NCI-H526 treated with DMSO at 0.1 percent for 48 hours (cell line): ENCODE measurements at places on chromosomes 7 and 10.

DNA sequence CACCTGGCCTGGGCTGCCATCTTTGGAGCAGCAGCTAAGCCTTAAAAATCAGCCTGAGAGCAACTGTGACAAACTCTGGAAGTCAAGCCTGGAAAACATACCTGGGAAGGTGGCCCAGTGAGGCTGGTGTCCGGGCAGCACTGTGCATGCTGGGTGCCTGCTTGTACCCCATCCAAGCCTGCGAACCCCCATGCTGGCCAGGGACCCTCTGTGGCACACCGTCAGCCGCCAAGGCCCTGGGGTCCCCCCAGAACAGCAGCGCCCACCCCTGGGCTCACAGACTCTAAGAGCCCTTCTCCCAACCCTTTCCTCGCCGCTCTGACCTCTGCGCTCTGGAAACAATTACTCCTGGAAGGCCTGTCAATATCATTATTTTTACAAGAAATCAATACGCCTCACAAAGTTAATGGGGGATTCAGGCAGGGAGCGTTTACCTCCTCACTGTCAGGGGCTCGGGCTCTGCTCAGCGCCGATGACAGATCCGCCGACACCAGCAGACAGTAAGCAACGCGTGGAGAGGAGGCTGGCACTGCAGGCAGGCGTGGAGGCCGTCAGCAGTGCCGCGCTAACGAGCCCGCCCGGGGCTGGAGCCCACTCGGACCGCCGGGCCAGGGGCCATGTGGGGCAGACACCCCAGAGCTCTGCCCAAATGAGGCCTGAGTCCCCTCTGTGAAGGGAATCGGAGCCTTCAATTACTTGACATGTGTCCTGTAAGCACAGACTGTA lies 54.4 kb downstream of the EBF3 start:
- no peak for DNase-seq

DNA sequence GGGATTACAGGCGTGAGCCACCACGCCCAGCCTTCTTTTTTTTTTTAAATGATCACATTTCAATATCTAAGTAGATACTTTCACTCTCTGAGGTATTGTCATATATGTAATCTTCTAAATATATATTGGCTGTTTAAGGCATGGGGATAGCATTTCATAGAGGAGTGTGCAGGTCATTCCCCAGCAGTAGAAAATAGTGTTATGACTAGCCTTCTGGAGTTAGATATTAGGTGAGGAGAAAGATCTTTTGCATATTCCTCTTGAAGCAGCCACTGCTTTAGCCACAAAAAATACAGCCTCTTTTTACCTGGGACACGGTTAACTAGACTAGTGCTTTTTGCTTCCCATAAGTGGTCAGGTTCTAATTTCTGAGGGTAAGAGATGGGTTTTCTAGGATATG lies 28.9 kb downstream of the ADD3 start:
- DNase-seq = no peak

DNA sequence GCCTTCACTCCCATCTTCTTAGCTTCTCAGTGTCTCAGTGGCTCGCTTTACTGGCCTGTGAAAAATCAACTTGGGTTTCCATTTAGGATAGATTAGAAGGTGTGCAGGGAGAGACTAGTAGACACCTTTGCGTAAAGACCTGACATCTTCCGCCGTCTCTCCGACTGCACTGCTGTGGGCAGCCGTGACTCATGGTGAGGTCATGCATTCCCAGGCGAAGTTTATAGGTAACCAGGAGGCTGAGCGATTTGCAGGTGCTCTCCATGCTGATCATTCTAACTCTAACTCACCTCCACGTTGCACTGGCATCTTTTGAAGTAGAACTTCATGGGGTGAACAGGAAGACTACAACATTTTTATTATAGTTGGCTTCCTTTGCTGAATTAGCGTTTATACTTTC lies 68.0 kb upstream of the ZNF438 start:
- no peak for DNase-seq

DNA sequence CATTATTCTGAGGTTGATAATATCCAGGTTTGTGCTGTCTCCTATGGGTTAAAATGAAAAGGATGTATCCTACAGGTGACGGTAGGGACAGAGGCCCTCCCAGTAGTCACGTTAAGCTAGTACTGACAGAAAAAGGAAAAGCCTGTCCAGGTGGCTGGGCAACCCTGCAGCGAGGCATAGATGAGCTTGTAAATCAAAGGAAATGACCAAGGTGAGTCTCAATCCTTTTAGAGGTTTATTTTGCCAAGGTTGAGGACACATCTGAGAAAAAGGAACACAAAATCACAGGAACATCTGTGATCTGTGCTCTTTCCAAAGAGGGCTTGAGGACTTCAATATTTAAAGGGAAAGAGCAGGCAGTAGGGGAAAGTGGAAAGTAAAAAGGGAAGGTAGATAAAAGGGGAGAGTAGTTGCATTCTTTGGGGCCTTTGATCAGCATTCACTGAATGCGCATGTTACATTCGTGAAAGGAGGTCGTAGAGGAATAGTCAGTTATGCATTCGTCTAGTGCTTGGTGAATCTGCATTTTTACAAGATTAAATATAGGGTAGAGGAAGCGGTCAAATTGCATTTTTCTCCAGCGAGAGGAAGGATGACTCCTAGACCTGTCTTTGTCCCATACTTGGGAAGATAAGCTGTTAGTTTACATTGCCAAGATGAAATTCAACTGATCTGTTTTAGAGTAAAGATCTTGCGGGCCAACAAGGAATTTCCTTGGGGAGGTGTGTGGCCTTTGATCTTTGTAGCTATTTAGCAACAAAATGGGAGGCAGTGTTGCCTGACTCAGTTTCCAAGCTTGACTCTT lies 884 bp upstream of the GSTO1 start:
- DNase-seq = no peak

DNA sequence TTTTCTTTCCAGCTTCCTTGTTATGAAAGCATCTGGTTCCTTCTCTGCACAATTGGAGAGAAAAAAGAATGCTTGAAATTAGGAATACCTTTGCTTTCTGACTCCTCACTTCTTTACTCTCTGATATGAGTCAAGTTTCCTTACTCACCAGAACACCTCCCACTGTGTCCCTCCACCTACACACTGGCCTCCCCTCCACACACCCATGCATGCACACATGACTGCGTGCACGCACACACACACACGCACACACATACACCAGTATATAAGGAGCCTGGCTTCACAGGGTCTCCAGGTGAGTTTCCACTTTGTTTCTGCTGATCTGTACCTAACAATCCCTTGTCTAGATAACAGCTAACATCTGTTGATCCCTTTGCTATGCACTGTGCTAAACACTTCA lies 11.4 kb upstream of the PTER start:
- DNase-seq = no peak

DNA sequence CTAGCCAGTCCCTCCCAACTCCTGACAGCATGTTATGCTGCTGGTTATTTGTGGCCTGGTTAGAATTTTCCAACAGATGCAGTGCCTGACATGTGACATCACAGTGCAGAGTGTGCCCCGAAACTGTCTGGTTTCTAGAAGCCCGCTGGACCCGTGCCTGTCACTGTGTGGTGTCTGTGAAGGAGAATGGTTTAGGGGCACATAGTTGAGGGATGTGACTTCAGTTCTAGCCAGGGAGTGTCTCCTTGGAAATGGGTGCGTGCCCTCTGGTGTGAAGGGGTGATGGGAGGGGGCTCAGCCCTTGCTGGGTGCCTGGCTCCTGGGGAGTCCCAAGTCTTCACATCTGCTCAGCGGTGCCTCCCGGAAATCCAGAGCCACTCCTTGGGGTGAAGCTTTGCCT lies 303.6 kb downstream of the GLRX3 start:
- DNase-seq = no peak

GRCh38 chr10:113648478-113648877 lies 15.4 kb downstream of the NRAP start:
- DNase-seq = no peak

DNA sequence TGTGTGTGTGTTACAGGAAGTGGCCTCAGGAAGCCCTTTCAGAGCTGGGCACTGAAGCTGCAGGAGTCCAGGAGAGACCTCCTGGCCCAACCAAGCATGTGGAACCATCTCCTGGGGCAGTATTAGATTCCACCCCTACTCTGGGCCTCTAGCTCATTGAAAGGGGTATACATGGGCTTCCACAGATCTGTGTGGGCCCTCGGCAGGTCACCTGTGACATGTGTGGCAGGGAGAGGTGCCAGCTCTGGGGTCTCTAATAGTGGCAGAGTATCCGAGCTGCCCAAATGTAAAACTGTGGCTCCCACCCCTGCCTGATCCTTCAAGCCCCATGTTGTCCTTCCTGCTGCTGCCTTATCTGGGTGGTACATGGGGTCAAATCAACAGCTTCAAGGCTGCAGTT lies 144.1 kb downstream of the GLCCI1 start:
- DNase-seq = no peak

DNA sequence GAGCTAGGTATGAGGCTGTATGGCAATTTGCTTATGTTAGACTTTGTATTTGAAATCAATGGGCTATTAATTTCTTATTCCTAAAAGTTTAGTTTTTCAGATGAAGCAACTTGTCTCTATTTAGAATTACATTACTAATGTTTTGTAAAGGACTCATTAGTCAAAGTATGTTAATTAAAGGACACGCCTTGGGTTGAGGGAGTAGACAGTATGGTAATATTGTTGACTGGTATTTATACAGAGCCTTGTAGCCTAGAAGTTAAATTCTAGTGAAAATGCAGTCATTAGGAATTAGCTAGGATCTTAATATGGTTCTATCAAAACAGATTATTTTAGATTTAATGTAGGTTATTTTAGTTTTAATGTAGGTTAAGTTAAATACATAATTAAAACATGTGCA lies 6.2 kb downstream of the CDK14 start:
- no peak for DNase-seq

- DNase-seq = no peak
These were observed 70.1 kb upstream of the PLPP4 start for GRCh38 chr10:120386896-120387295.

- no peak for DNase-seq
These were observed 27.8 kb upstream of the ITGB1 start for GRCh38 chr10:32985775-32986350.

DNA sequence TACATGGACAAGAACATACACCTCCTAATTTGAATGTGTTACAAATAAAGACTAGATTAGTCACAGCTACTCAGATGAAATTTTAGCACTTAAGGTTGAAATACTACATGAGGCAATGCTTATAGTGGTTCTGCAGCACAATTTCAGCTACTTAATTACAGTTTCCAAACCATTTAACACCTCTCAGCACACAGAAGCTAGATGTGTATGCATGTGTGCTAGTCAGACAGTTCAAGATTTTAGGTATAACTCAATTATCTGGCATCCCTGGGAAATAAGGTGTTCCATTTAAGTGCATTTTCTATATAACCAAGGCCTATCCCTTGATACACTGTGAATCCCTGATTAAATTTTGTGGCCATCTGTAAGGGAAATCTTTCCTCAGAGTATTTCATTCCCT lies 141.8 kb downstream of the CHCHD3 start:
- DNase-seq = no peak

DNA sequence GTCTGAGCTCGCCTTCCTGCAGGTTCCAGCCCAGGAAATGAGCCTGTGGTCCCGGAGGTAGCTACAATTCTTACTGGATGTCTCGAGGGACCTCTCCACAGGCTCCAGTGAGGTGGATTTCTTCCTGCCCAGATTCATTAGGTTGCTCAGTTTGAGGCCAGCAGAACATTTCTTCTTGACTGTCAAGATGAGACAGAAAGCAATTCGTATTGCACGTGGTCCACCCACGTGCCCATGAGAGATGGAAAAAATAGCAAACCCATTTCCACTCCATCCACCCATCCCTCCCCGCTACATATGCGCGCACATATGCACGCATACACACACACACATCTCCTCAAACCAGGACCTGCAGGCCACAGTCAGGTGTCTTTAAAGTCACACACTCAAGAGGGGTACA lies 68.7 kb downstream of the VWA2 start:
- DNase-seq = no peak

DNA sequence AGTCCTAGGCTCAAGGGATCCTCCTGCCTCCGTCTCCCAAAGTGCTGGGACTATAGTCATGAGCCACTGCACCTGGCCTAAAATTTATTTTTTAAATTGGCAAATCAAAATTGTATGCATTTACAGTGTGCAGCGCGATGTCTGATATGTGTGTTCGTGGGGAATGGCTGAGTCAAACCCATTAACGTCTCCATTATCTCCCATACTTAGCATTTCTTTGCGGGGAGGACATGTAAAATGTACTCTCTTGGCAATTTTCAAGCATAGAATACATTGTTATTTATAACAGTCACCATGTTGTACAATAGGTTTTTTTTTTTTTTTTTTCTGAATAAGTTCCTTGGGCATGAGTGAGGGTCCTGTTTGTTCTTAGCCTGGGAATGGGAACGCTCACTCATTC lies 3.8 kb downstream of the TMEM184A start:
- no peak for DNase-seq

GRCh38 chr10:113047605-113047962 lies 97.5 kb downstream of the TCF7L2 start:
- DNase-seq = no peak

DNA sequence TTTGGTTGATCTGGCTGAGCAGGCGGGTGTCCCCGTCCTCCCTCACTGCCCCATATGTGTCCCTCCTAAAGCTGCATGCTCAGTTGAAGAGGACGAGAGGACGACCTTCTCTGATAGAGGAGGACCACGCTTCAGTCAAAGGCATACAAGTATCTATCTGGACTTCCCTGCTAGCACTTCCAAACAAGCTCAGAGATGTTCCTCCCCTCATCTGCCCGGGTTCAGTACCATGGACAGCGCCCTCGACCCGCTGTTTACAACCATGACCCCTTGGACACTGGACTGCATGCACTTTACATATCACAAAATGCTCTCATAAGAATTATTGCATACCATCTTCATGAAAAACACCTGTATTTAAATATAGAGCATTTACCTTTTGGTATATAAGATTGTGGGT lies 26.9 kb upstream of the TRIM56 start:
- DNase-seq = no peak

GRCh38 chr10:69391158-69391557 lies 25.6 kb downstream of the TACR2 start:
- no peak for DNase-seq
